ENCODE measurements at places on chromosomes 2 and 18. TPM values are rescaled to one million over a fixed set of nuclear protein-coding genes. Genes with fewer than 3 reads are reported as not detected.

Gene CCDC138
- 9.0 TPM for total RNA-seq

Gene CCDC102B
- total RNA-seq, result 0.20 TPM

Gene ANKRD30BL
- total RNA-seq, result not detected

Gene ALKAL2
- not detected for total RNA-seq

Gene ABCG8
- total RNA-seq, result not detected

Gene NYAP2
- total RNA-seq, result not detected

Gene WNT6
- total RNA-seq, result not detected

Gene HAAO
- total RNA-seq, result 0.48 TPM

Gene IL18RAP
- total RNA-seq, result not detected

Gene HSPE1
- total RNA-seq, result 292 TPM

Gene HOXD11
- total RNA-seq, result not detected

Gene WNT10A
- total RNA-seq, result 2.8 TPM

Gene ABCG5
- total RNA-seq, result not detected

Gene TMEM131
- total RNA-seq, result 33.6 TPM

Gene HOXD12
- total RNA-seq, result not detected

Gene DPYSL5
- total RNA-seq, result not detected

Gene TFPI
- total RNA-seq, result 0.42 TPM

Gene LAMA3
- 2,643 TPM for total RNA-seq

Gene ALS2
- 23.6 TPM for total RNA-seq

Gene ATP8B1
- 14.7 TPM for total RNA-seq

Gene RMDN2
- 3.5 TPM for total RNA-seq

Gene LCLAT1
- 23.9 TPM for total RNA-seq

Gene HTR2B
- total RNA-seq, result not detected

Gene TUBB6
- 774 TPM for total RNA-seq

Gene PLEKHH2
- total RNA-seq, result 1.2 TPM

Gene SUMO1
- 145 TPM for total RNA-seq

Gene SULT1C4
- not detected for total RNA-seq

Gene CHRND
- not detected for total RNA-seq

Gene GREB1
- total RNA-seq, result 0.11 TPM

Gene ANKRD30B
- not detected for total RNA-seq

Gene INHA
- 0.11 TPM for total RNA-seq

Gene GPR45
- not detected for total RNA-seq

Gene MYCN
- total RNA-seq, result 0.10 TPM

Gene GPBAR1
- total RNA-seq, result 0.14 TPM

Gene RNF181
- total RNA-seq, result 164 TPM

Gene ACVR1C
- 0.07 TPM for total RNA-seq

Gene NT5DC4
- 0.07 TPM for total RNA-seq

Gene IL1F10
- total RNA-seq, result not detected

Gene CXCR2
- total RNA-seq, result 0.31 TPM

Gene CD207
- total RNA-seq, result not detected

Gene COX7A2L
- total RNA-seq, result 107 TPM
